ENCODE measurements at places on chromosomes 11 and 22.

DNA sequence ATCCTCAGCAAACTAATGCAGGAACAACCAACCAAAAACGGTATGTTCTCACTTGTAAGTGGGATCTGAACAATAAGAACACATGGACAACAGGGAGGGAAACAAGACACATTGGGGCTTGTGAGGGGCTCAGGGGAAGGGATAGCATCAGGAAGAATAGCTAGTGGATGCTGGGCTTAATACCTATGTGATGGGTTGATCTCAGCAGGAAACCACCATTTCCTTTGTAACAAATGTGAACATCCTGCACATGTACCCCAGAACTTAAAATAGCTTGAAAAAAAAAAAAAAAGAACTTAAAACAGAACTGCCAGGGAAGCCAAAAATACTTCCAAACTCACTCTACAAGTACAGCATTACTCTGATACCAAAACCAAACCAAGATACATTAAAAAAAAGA lies 33.8 kb downstream of the CASP4 start:
- no peak for DNase-seq

DNA sequence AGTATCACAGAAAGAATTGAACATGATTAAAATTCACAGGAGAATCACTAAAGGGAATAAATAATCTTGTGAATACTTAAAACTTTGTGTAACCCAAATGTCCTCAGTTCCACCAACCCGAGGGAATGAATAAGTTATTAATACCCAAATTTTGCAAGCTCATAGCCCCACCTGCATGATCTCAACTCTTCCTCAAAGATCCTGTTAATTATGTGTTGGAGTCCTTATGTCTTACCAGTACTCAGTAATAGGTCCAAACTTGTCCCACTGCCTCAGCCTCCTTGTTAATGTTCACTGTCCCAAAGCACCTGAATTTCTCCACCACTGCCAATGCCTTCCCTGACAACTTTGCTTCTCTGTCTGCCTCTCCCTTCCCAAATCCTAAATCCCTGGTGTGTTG lies 46.1 kb upstream of the ME3 start:
- DNase-seq: no peak

- no peak for DNase-seq
Observed at GRCh38 chr11:32137869-32138268, 47.0 kb downstream of the RCN1 start.

GRCh38 chr11:60957188-60957587 lies 5.2 kb upstream of the SLC15A3 start:
- no peak for DNase-seq

- DNase-seq: peak; percentile 37
Observed at GRCh38 chr11:77187776-77188632, 60.0 kb downstream of the MYO7A start.

GRCh38 chr11:108206171-108206570 lies 16.3 kb downstream of the NPAT start:
- no peak for DNase-seq

- DNase-seq: no peak
Observed at GRCh38 chr11:44564166-44564565, 1.3 kb upstream of the CD82 start.

DNA sequence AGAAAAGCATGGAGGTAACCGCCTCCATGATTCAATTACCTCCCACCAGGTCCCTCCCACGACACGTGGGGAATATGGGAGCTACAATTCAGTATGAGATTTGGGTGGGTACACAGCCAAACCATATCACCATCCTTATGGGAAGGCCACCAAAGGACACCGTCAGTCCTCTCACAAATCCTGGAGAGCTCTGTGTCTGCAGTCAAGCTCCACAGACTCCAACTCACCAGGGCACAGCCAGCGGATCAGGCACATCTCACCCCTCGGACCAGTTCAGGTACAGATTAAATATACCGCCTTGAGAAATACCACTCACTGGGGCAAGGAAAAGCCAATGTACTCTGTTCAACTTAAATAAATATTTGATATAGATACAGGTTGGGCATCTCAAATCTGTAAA lies 100.3 kb downstream of the MICAL3 start:
- no peak for DNase-seq

- DNase-seq: no peak
Observed at GRCh38 chr22:45493286-45493771, 9.4 kb upstream of the FBLN1 start.

GRCh38 chr11:43316451-43316850 lies 4.7 kb downstream of the API5 start:
- DNase-seq: no peak

- DNase-seq: no peak
Observed at GRCh38 chr11:61976813-61977475, 9.5 kb upstream of the FTH1 start.

DNA sequence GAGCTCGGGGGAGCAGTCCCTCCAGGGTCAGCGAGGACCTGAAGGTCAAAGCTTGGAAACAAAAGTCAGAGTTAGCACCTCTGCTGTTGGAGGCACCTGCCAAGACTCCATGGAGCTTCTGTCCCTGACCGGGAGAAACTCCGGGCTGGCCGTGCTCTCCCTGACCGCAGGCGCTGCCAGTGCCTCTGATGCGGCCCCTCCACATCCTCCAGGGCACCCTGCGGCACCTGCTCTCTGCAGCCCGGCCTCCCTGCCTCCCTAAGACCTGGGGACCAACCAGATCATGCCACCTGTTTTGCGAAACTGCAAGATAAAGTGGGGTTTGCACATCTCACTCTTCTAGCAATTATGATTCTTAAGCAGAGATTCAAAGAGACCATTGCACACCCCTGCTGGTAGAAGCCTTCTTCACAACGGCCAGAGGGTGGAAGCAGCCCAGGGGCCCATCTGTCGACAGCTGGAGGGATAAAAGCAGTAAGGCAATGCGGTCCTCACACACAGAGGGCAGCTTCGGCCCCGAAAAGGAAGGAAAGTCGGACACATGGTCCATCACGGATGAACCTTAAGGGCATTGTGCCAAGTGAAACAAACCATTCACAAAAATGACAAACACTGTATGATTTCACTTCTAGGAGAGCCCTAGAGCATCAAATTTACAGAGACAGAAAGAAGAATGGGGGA lies 477.1 kb downstream of the BRD1 start:
- no peak for DNase-seq

GRCh38 chr11:10892250-10892649 lies 34.4 kb upstream of the ZBED5 start:
- no peak for DNase-seq

DNA sequence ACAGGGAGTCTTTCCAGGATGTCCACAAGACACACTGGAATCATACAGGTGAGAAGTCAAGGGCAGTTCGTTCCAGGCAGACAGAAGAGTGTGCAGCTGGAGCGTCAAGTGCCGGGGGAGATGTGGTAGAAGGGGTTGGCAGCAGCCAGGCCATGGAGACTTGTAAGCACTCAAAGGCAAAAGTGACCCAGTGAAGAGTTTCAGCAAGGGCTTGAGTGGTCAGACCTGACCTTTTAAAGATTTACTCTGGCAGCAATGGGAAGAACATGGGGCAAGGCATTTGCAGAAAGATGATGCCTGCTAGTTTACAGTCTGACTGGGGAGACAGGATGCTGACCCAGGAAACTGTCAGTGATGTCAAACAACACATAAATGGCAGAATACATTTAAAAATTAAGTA lies 29.0 kb downstream of the P4HA3 start:
- no peak for DNase-seq

DNA sequence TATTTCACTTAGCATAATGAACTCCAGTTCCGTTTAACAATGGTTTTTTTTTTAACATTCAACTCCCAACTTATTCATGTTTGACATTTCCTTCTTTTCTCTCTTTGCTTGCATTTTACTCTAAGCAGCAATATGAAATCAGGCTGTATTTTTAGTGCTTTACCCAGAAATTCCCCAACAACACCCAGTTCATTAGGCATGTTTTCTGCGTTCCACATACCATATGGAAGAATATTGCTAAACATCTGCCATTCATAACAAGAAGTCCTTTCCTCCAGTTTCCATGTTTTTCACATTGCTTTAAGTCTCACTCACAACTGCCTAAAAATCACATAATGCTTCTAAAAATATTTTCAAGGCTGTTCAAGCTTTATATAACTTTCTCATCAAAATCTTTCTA lies 45.8 kb downstream of the PLAAT5 start:
- no peak for DNase-seq

GRCh38 chr11:3950996-3951660 lies 95.7 kb downstream of the STIM1 start:
- DNase-seq: no peak

GRCh38 chr11:38553148-38553547 lies 1955.1 kb upstream of the RAG2 start:
- no peak for DNase-seq
